IMR-90 (cell line): ENCODE measurements at places on chromosomes 7 and 10. TPM values are rescaled to one million over a fixed set of nuclear protein-coding genes. Genes with fewer than 3 reads are reported as not detected.

The CCL24 gene
- not detected in 2 replicates for total RNA-seq

The ACSM6 gene
- total RNA-seq, result not detected in 2 replicates

The ERCC6 gene
- total RNA-seq, result 14.9 and 18.1 TPM in 2 replicates

The VSTM4 gene
- 2.5 and 2.9 TPM in 2 replicates for total RNA-seq

The NRCAM gene
- 0.83 and 1.1 TPM in 2 replicates for total RNA-seq

The VWDE gene
- 0.18 and 0.28 TPM in 2 replicates for total RNA-seq

The IPMK gene
- total RNA-seq, result 2.0 and 5.0 TPM in 2 replicates

The MRC1 gene
- total RNA-seq, result not detected in 2 replicates

The ADRB1 gene
- total RNA-seq, result not detected in 2 replicates

The PNLIP gene
- not detected in 2 replicates for total RNA-seq

The STEAP2 gene
- total RNA-seq, result 3.9 and 4.2 TPM in 2 replicates

The THNSL1 gene
- 2.0 and 3.6 TPM in 2 replicates for total RNA-seq

The PHF14 gene
- total RNA-seq, result 17.2 and 24.4 TPM in 2 replicates

The NUTM2A gene
- total RNA-seq, result under 0.01 and 0.18 TPM in 2 replicates

The SPDYE16 gene
- not detected in 2 replicates for total RNA-seq
